ENCODE measurements at places on chromosomes 4 and X.

DNA sequence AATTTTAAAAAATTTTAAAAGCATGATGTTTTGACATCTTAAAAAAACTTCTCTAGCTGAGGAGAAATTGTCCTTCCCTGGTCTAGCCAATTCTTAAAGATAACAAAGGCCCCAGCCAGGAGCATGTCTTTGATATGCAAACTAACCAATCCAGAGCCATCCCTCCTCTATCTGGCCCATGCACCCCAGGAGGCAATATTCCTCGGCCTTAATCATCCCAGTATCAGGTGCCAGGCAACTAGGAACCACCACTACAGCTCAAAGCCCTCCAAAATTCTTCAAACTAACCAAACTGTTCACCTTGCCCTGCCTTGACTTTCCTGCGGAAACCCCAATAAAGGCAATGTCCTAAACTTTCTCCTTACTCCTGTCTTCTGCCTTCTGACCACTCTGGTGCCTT lies 97.8 kb upstream of the USP9X start:
- DNase-seq, result no peak

- no peak for DNase-seq
Observed at GRCh38 chr4:7003176-7003878, 39.8 kb upstream of the TADA2B start.

GRCh38 chr4:143486314-143486713 lies 27.2 kb upstream of the SMARCA5 start:
- no peak for DNase-seq

DNA sequence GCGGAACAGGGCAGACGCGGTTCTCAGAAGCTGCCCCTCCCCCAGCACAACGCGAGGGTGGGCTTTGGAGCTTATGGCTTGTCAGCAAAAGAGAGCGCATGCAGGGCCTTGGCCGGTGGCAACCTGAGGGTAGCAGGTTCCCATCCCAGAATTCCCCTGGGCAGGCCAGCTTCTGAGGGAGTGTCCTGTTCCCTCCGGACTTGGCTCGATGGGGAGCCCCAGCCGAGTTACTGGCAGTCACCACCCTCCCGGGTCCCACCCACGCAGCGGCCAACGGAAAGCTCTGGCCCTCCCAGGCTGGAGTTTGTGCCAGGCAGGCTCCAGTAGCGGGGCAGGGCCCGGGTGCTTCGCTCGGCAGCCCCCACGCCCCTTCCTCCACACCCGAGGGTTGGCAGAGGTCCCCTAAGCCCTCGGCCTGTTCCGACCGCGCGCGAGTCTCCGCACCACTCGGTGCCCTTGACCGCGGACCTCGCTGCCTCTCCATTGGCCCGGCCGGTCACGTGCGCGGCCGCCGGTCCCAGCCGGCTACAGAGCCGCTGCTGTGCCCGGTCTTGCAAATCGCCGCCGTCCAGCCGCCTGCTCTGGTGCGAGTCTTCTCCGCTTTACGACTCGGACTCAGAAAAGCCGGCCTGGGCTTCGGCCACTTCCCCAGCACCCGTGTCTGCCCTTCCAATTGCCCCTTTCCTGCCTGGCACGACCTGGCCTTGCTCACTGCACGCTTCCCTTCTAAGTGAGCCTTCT lies 20.9 kb upstream of the MTM1 start:
- no peak for DNase-seq

GRCh38 chr4:150126201-150126863 lies 48.1 kb downstream of the DCLK2 start:
- no peak for DNase-seq

- no peak for DNase-seq
Observed at GRCh38 chr4:7653510-7654369, 219.0 kb upstream of the PSAPL1 start.
